ENCODE measurements at places on chromosomes 4 and X. TPM values are rescaled to one million over a fixed set of nuclear protein-coding genes. Genes with fewer than 3 reads are reported as not detected.

Gene CYSLTR1
- total RNA-seq = 8.9 TPM

Gene ADH4
- total RNA-seq = 0.96 TPM

Gene MAGEA12
- total RNA-seq = not detected

Gene OPRPN
- not detected for total RNA-seq

Gene FHDC1
- total RNA-seq = 0.75 TPM

Measured in ascending aorta (tissue), 2 donors.